NCI-H524 (cell line): ENCODE measurements at places on chromosomes 5 and 9.

- no peak for DNase-seq
Measured at GRCh38 chr9:132712753-132713152, 42.5 kb downstream of the GTF3C4 start.

- no peak for DNase-seq
Measured at GRCh38 chr5:148791334-148791667, 35.1 kb upstream of the ADRB2 start.

GRCh38 chr5:180281706-180282105 is 10.2 kb downstream of the MAPK9 start:
- DNase-seq = no peak

GRCh38 chr5:168974082-168974481 is 326.9 kb downstream of the SLIT3 start:
- no peak for DNase-seq

DNA sequence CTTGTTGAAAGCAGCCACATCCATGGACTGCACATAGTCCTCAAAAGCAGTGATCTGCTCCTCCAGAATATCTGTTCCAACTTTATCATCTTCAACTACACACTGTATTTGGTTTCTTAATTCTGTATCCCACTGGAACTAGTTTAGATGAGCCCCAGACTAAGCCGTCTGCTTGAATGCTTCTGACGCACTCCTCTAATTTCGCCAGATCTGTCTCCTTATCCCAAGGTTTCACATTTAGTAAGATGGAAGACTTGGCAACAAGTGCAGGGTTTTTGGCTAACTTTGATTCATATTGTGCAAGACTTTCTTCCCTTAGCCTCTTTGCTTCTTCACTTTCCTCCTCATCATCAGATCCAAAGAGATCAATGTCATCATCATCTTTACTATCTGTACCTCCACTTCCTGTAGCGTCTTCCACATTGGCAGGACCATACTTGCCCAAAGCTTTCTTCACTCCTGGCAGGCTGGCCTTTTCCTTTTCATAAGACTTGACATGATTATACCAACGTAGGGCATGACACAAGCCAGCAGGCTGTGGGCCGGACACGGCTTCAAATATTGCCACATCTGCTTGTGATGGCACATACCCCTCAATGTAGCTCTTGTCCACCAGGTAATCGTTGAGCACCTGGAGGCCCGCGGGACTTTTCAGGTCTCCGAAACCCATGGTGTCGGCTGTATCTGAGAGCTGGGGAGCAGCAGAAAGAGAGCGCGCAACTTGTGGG is 56.2 kb upstream of the PIK3R1 start:
- no peak for DNase-seq

DNA sequence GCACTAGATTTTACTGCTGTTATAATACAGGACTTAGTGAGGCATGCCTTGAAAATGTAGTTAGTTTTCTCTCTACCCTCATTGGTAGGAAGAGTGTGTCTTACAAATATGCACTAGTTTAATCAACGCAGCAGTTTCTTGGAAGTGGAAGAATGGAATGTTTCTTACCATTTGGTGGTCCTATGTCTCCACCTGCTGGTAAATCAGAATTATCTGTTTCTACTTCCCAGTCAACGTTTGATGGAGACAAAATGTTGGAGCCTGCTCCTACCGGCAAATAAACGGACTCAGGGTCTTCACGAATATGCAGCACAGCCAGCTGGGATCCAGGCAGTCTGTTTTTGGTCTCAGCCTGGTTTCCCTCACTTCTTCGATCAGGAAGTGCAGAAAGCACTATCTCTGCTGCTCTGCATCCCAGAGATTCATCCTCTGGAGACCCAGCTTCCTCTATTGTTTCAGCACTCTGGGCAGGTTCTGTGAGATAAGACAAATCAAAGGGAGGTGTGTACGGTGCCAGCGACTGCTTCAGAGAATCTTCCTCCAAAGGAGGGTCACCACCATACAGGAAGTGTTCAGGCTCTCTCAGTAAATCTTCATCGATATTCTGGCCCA is 59.5 kb upstream of the PCA3 start:
- DNase-seq = peak; percentile 7

- DNase-seq = no peak
Measured at GRCh38 chr9:114591291-114591787, 3.8 kb downstream of the ATP6V1G1 start.

- DNase-seq = no peak
Measured at GRCh38 chr9:87128844-87129493, 181.7 kb upstream of the GAS1 start.

DNA sequence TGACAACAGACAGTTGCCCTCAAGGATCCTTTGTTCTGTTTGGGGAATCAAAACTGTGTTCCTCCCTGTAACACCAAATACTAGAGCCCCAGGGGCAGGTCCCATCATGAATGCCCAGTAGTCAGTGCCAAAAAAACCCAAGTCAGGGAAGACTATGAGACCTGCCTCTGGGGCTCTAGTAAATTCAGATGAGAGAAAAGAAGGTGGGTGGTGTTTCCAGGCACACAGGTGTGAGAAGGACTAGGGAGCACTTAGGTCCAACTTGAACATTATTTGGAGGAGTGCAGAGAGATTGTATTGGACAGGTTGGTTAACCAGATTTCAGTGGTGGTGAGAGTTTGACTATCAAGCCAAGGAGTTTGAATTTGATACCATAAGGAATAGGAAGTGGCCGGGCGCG is 52.0 kb downstream of the SLC22A5 start:
- DNase-seq = no peak

- no peak for DNase-seq
Measured at GRCh38 chr9:137484551-137485315, 25.6 kb upstream of the NSMF start.

DNA sequence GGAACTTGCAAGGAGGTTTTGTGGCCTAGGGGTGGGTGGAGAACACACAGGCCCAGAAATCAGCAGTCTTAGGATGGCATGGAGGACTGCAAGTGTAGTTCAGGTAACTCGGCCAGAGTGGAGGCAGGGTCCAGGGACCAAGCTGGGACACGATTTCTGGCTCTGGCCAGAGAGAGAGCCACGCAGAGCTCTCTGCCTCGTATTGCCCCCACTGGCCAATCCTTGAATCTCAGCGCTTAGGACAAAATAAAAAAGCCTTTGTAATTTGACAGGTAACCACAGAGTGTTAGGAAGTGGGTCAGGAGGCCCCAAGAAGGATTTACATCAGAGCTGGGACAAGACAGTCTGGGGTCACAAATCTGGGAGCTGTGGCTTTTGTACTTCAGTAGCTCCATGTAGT is 11.7 kb downstream of the MAP3K1 start:
- peak; percentile 18 for DNase-seq

DNA sequence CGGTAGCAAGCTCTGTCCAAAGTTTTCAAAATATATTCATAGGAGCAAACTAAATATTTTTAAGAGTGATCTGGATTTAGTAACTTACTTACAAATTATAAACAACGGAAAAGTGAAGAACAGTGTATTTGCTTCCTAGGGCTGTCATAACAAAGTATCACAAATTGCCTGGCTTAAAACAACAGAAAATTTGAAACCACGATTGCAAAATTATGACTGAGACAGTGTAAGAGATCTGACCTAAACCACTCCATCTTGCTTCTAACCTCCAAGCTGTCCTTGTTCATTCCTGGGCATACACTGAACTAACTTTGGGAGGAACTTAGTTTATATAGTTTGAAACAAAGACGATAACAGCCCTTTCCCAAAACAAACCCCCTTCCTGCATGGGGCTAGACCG is 202.0 kb upstream of the CDH6 start:
- no peak for DNase-seq

GRCh38 chr5:93620487-93621326 is 37.7 kb downstream of the NR2F1 start:
- peak; percentile 80 for DNase-seq

DNA sequence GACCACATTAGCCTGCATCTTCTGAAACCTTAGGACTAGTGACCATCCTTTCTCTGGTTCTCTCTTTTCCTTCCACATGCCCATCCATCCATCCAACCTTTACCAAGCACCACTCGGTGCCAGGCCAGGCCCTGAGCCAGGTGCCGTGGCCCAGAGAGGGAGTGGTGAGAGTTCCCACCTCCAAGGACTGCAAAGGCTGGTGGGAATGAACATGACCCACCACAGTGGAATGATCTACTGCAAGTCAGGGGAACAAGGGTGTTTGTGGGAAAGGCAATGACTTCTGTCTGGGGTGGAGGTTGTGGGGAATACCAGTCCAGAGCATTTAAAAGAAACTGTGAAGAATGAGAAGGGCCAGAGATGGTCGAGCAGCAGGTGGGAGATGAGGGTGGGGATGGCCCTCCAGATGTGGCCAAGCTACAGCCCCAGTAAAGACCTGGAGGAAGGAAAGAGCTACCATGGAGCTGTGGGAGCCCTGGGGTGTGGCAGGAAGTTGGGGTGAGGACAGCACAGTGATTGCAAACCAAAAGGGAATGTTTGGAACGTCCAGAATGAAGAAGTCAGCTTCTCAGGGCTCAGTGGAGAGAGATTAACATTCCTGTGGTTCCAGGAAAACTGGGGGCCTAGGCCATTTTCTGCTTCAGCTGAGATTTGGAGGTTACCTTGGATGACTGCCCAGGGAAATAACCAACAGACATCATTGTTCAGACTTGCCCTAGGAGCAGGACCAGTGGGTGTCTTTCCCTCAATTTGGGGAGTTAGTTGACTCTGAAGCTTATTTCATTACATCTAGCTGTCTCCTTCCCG is 30.7 kb upstream of the CORO2A start:
- DNase-seq = no peak

GRCh38 chr9:32180597-32180996 is 203.8 kb upstream of the ACO1 start:
- no peak for DNase-seq

- no peak for DNase-seq
Measured at GRCh38 chr9:33185406-33185805, 18.3 kb upstream of the B4GALT1 start.

DNA sequence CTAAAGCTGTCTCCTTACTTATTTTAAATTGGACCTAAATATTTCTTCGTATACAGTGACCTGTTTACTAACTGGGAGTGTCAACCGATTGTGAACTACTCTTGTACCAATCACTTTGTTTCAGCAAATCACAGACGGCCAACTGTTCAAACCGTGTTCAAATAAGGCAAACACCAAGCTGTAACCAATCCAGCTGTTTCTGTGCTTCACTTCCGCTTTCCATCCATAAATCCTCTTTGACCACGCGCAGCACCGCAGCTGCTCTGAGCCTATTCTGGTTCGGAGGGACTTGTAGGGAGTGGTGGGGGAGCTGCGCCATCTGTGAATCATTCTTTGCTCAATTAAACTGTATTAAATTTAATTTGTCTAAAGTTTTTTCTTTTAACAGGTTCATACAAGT is 4.8 kb upstream of the FAM240B start:
- DNase-seq = no peak

- peak; percentile 56 for DNase-seq
Measured at GRCh38 chr5:116045821-116046220, 13.5 kb downstream of the ARL14EPL start.

- no peak for DNase-seq
Measured at GRCh38 chr9:116342061-116342460, 188.5 kb downstream of the PAPPA start.

GRCh38 chr9:133787754-133788025 is 49.5 kb upstream of the SARDH start:
- DNase-seq = no peak

- DNase-seq = no peak
Measured at GRCh38 chr5:14114615-14115251, 28.4 kb upstream of the TRIO start.

GRCh38 chr5:6496207-6496584 is 47.5 kb downstream of the UBE2QL1 start:
- no peak for DNase-seq

GRCh38 chr9:38000332-38000731 is 68.7 kb downstream of the SHB start:
- no peak for DNase-seq

DNA sequence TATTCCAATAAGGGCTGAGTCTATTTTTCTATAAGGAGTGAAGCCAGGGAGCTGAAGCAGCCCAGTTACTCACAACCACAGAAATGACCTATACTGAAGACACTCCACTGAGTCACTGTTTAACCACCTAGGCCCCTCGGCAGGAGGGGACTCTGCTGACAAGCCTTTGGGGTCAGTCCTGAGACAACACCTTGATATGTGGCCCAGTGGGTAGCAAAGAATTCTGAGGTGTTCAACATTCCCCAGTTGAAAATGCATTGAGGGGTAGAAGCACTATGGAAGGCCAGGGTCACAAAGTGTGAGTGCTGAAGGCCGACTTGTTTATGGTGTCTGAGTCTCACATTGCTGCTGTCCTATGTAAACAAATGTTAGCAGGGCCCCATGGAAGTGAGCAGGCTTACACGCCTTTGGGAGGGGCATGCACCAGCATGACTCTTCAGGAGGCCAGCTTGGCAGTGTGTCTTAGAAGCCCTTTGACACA is 112.6 kb upstream of the NFIL3 start:
- no peak for DNase-seq

DNA sequence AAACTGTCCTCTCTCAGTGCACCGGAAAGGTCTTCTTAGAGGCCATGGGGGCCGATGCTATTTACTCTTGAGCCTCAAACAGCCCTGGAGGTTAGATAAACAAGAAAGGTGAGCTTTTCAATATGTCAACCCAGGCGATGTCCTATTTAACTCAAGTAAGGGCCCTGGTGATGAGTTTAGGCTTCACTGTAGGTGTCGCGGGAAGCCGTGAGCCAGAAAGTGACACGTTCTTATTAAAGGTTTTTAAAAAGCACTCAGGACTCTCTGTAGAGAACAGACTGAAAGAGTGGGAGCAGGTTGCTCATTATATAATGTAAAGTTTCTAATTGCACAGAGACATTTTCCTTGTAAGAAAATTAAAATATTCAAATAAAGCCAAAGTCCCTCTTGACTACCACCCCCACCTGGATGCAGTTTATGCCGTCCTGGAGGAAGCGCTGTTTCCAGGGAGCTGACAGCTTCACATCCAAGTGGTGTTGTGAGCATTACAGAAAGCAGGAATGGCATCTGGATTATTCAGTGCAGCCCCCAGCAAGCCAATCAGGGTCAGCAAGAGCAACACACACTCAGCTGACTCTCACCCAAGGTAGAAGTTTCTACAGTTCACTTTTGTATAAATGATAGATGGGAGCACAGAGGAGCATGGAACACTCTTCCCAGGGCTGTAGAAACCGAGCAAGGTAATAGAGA is 280.3 kb downstream of the DRD1 start:
- no peak for DNase-seq

- DNase-seq = no peak
Measured at GRCh38 chr5:405421-405820, 37.6 kb upstream of the EXOC3 start.

- no peak for DNase-seq
Measured at GRCh38 chr5:40680741-40681362, 1.1 kb downstream of the PTGER4 start.

DNA sequence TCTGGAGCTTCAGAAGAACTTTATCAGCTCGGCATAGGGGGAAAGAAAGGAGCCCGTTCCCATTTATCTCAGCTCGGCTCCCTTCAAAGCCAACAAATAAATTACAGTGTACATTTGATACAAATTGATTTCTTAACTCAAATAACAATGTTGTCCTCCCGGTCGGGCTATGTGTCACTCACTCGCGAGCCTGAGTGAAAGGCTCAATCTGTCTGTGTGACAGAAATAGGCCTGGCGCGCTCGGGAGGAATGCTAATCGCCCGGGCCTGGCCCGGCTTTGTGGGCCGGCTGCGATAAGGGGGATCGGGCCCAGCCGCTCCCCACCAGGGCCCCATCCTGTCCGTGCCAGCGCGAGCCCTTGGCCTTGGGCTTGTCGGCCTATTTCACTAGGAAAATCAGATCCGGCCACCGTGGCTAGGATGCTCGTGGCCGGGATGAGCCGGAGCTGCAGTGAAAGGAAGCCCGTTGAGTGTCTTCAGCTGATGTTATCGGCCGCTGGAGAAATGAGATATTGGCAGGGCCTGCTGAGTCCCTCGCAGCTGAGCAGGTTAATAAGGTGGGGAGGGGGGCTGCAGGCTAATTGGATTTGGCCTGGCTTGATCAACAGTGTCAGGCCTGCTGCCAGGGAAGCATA is 258.7 kb downstream of the IRX1 start:
- DNase-seq = no peak
